Pulmonary artery endothelial cell (primary cell): ENCODE measurements at places on chromosomes 2 and 18. TPM values are rescaled to one million over a fixed set of nuclear protein-coding genes. Genes with fewer than 3 reads are reported as not detected.

The DES gene
- total RNA-seq: not detected in 2 replicates

The GREB1L gene
- 0.20 and 0.67 TPM in 2 replicates for total RNA-seq

The TET3 gene
- 3.8 and 4.3 TPM in 2 replicates for total RNA-seq

The ANKRD30BL gene
- not detected in 2 replicates for total RNA-seq

The COBLL1 gene
- 4.4 and 6.8 TPM in 2 replicates for total RNA-seq

The EPB41L3 gene
- total RNA-seq: 92.4 and 122 TPM in 2 replicates
